IPS DF 6.9 (cell line): ENCODE measurements at places on chromosomes 11 and 22.

DNA sequence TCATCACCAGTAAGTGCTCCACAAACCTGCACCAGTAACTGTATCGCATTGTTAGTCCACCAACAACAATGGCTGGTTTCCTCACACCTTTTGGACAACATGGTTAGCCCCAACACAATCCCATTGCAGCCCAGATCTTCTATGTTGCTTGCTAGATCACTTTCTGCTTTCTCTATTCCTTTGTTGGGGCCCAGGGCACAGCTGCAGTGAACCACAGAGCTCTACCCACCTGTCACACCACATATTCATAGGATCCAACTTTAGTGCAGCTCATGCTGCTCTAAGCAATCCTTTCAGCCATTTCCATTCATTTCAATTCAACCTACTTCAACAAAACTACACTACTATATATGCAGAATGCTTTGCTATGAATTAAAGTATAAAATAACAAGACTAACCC is 364.3 kb downstream of the DCDC1 start:
- no peak for DNase-seq

DNA sequence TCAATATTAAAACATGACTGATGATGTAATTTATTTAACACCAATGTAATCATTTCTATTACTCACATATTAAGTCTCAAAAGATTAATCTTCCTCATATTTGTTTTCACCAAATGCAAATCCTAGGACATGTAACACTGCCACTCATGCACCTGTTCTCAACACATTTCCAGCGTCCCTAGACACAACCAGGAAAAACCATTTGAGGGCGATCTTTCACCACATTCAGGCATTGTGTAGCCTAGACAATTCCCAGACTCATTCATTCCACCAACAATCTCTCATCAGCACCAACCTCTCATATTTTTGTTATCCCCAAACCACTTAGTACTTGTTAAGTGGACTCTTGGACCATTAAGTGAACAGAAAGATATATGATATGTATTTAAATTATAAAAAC is 66.1 kb downstream of the SLC36A4 start:
- DNase-seq, result no peak

- DNase-seq, result no peak
Observed at GRCh38 chr11:103055221-103055890, 36.6 kb downstream of the DCUN1D5 start.

DNA sequence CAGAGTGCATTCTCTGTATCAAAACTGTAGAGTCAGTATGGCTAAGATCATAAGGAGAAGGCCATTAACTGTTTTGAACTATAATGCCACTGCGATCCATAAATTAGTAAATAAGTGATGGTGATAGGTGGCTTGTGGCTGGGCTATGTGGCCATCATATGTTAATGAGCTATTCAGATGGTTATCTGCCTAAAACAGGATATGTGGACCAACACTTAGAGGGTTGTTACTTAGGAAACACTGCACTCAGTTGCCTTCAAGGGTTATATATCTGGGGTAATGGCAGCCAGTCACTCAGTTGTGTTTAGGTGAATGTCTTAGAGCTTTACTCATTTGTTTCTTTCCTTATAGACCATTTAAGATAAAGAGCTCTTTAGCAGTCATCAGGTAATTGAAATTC is 66.0 kb downstream of the PPP2R1B start:
- no peak for DNase-seq

GRCh38 chr11:86202013-86202336 is 42.6 kb upstream of the EED start:
- DNase-seq, result no peak

- DNase-seq, result no peak
Observed at GRCh38 chr11:123122341-123122740, 60.4 kb upstream of the HSPA8 start.

GRCh38 chr11:62508336-62509058 is 38.1 kb downstream of the AHNAK start:
- DNase-seq, result peak; percentile 33

GRCh38 chr11:70324376-70325115 is 54.1 kb downstream of the PPFIA1 start:
- DNase-seq, result no peak

DNA sequence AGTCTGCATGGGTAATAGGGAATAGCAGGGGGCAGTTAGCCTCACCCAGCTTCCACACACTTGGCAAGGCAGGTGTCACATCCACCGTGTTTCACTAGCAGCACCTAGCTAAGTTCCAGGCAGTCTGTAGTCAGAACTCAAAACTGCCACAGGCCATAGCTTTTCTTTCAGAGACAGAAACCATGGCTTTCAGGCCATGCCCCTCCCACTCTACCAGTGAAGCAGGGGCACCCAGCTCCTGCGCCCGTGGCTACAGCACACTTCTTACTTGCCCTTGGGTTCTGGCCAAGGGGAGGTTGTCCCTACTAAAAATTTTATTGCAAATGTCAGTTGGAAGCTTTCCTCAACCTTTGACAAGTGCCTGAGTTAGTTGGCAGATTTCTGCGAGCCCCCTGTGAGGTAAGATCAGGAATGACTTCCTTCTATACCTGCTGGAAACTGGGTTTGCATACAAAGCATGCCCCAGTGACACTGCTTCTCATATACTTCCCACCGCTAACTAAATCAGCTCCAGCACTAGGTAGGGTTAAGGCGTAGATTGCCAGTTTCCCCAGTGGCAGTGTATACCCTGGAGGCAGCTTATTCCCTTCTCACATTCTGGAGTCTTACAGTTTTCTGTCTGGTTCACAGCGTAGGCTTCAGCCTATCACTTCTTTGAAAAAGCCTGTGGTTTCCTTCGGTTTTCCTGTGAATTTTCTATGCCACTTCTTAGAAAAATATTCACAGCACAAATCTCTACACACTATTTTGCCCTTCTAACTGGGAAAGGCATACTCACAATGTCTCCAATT is 139.0 kb upstream of the LUZP2 start:
- no peak for DNase-seq

DNA sequence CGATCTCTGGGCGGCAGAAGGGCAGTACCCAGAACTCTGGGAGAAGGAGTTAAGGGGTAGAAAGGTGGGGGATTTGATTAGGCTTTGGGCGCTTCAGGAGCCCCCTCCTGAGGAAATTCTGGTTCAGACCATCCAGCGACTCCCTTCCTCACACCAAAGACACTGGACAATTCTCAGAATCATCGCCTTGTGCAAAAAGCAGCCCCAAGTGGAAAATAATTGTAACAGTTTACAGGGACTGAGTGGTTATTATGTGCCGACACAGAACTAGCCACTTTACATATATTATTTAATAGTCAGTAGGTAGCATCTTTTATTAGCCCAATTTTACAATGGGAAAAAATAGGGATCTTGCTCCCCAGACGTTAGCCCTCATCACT is 662 bp upstream of the TRIM3 start:
- DNase-seq, result no peak

GRCh38 chr22:16699326-16699725 is 106.7 kb upstream of the CCT8L2 start:
- no peak for DNase-seq

GRCh38 chr11:116888024-116888423 is 50.6 kb upstream of the APOA1 start:
- DNase-seq, result no peak

DNA sequence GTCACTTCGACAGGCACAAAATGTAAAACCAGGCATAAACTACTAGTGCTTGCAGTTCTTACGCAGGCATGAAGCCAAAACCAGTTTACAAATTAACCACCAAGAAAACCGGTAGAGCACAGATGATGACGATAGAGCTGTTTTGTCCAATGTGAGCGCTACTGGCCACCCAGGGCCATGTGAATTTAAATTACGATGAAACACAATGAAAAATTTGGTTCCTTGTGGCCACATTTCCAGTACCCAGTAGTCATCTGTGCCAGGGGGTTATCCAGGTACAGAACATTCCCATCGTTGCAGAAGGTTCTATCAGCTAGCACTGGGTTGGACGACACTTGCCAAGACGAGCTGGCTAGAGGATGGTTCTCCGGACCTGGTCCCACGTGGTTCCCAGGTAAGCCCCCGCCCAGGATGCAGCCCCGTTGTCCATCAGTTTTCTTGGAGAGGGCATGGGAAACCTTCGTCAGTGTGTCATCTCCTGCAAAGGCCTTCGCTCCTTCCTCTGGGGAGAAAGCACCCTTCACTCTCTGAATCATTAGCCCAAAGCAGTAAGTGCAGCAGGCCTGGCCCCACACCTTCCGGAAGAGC is 1.1 kb upstream of the CD81 start:
- DNase-seq, result no peak

DNA sequence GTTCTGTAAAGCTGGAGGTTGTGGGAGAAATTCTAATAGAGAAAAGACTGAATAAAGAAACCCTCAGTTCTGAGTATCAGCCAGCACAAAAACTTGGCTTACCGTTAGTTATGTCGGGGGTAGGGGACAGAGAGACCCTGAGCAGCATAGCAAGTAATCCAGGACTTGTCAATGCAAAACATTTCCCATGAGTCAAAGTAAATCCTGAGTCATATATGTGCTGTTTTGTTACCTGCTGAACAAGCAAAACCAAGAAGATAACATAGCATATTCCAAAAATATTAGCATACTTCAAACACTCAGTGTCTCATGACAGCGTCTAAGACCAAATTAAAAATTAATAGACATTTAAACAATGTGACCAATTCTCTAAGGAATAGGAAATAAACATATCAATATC is 75.1 kb upstream of the LUZP2 start:
- no peak for DNase-seq
